Muscle of leg (tissue), 16 donors: ENCODE measurements at places on chromosomes 5 and 9. TPM values are rescaled to one million over a fixed set of nuclear protein-coding genes. Genes with fewer than 3 reads are reported as not detected.

KCNN2 gene
- 11.6 TPM for polyA plus RNA-seq

DNA sequence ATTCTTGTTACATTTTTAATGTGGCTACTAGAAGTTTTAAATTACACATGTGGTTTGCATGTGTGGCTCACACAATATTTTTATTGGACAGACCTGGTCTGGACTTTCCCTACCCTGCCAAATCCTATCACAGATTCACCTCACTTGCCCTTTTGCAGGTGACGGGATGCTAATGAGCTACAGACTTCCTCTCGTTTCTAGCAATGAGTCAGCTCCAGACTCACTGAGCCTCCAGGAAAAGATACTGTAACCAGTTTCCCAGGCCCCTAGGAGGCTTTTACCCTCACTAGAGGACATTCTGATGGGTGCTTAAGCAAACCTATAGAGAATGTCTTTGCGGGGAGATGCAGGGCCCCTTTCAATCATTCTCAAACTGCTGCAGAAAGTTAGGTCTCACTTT, 135.4 kb downstream of the WDR41 start:
- H3K4me1 ChIP-seq, result no peaks in the 10 kb centered on the region
- H3K27ac ChIP-seq, result no peak overlapping the region
- no peak overlapping the region for H3K4me3 ChIP-seq
- no peaks in the 10 kb centered on the region for H3K36me3 ChIP-seq
- DNase-seq, result no peak

DNA sequence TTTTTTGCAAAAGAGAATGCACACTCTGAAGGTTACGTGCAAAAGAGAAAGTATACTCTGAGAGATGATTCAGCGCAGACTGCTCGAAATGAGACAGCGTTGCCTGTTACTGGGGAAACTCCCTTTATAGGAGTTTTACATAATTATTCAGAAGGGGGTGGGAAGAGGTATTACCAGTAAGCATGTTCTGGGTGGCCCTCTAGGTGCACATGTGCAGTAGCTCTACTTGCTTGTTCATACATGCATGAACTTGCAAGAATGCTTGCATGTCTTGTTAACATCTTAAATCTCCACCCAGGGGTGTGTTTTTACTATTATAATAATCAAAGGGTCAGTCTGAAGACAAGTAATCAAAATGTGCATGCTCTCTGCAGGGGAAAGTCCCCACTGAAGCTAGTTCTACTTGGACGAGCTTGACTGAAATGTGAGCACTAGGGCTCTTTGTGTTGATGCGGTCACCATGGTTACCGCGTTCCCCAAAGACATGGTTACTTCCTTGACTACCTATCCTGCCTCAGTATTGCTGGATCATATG, 75.5 kb downstream of the SGCD start:
- H3K4me3 ChIP-seq, result no peak overlapping the region
- peak overlapping the region; percentile 81 for H3K27ac ChIP-seq
- no peaks in the 10 kb centered on the region for H3K36me3 ChIP-seq
- no peaks in the 10 kb centered on the region for H3K27me3 ChIP-seq

NXNL2 gene
- polyA plus RNA-seq, result 0.19 TPM
